Ovary (tissue), 10 donors: ENCODE measurements at places on chromosomes 2 and 18.

DNA sequence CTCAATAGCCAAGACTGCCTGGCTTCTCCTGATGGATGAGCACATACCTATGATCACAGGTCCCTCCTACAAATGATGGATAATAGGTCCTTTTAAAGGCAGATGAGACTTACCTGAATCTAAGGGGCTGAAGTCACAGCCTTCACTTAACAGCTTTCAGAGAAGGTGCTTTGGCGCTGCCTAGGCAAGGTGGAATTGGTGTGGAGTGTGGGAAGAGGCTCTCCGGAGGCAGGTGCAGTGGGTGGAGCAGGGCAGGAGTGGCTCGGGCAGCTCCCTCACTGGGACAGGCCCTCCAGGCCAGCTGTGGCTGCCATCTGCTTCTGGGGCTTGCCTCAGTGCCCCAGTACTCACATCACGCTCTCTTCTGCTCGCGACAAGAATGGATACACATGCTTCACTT is 99.0 kb upstream of the TPO start:
- no peak for DNase-seq

- no peak for DNase-seq
Measured at GRCh38 chr2:204032301-204032700, 95.7 kb downstream of the ICOS start.

GRCh38 chr2:168519534-168520308 is 63.6 kb downstream of the CERS6 start:
- DNase-seq, result no peak

- DNase-seq, result no peak
Measured at GRCh38 chr2:145739681-145740080, 1219.8 kb upstream of the ZEB2 start.

DNA sequence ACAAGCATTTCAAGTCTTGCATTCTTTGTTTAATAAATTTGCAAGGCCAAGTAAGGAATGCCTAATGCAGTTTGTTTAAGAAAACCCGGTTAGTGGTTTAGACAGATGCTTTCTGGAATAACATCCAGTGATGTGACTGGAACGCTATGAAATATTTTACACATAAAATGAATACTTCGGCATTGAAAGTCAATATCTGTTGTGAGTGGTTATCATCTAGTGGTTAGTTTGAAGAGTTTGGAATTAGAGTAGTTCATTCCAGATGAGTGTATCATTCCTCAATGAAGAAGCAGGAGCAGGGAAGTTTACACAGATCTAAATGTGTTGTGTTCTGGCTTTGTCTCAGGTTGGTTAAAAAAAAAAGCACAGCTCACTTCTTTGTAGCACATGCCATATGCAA is 608.0 kb upstream of the PIK3C3 start:
- DNase-seq, result no peak

- DNase-seq, result no peak
Measured at GRCh38 chr18:35662293-35663062, 80.9 kb downstream of the GALNT1 start.
